ENCODE measurements at places on chromosomes 1 and 21.

GRCh38 chr1:16134066-16134801 lies 21.6 kb downstream of the EPHA2 start:
- DNase-seq: no peak

- peak; percentile 93 for DNase-seq
These were observed 62.7 kb downstream of the SKI start for GRCh38 chr1:2290595-2291510.

GRCh38 chr1:27339213-27339612 lies 2.6 kb upstream of the SYTL1 start:
- no peak for DNase-seq

DNA sequence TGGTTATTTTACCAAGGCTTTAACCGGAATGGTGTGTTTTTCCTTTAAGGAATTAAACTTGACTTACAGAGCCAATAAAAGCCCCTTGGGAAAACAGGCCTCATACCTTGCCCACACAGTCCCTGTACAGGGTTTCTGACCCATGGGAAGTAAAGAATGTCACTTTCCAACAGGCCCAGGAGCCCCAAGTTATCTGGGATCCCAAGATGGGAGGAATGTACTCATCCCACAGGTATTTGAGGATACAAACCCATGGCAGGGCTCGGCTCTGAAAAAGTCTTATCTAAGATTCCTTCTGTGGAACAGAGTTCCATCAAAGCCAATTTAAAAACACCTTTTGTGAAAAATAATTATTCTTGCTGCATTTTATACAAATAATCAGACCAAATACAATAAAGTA lies 15.3 kb upstream of the COX20 start:
- no peak for DNase-seq

GRCh38 chr1:201110138-201110537 lies 2.1 kb downstream of the CACNA1S start:
- no peak for DNase-seq

- no peak for DNase-seq
These were observed 41.2 kb downstream of the TNR start for GRCh38 chr1:175702079-175702795.

GRCh38 chr1:21706151-21706835 lies 37.1 kb upstream of the RAP1GAP start:
- DNase-seq: no peak

DNA sequence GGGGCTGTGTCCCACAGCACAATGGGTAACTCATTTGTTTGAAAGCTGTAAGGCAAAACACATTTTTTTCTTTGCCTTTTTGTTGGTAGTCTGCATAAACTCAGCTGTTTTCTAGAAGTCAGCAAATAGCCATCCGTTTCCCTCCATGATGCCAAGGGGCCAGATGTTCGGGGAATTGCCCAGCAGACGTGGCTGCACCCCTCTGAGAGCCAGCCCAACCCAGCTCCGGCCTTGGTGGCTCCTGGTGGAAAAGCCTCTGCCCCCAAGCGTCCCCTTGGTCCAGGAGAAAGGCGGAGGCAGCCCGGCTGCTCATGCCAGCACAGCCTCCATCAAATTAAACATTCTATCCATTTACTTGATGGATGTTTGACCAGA lies 58.4 kb upstream of the ADARB1 start:
- DNase-seq: no peak

- DNase-seq: no peak
These were observed 48.0 kb upstream of the GRIK1 start for GRCh38 chr21:29987762-29988161.

GRCh38 chr21:42527489-42528158 lies 14.0 kb downstream of the SLC37A1 start:
- peak; percentile 61 for DNase-seq

- no peak for DNase-seq
These were observed 198.3 kb downstream of the DUSP10 start for GRCh38 chr1:221543529-221544120.

- no peak for DNase-seq
These were observed 78.7 kb upstream of the RUNX1 start for GRCh38 chr21:35127851-35128250.

GRCh38 chr1:10152709-10153284 lies 57.6 kb upstream of the KIF1B start:
- no peak for DNase-seq

GRCh38 chr1:243316366-243316989 lies 60.6 kb downstream of the SDCCAG8 start:
- no peak for DNase-seq

DNA sequence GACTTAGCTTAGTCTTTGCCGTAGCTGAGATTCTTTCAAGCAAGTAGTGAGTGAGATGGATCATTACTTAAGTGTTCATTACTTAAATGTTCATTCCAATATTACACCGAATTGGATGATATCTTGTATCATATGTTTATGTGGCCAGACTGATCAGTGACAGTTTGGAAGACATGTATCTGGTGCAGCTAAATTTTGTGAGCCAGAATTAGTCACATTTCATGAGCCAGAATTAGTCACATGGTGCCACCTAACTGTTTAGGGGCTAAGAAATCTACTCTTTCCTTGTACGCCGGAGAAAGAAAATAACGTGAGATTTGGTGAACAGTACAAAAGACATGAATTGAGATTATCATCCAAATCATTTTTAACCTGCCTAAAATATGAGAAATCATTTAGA lies 355.6 kb downstream of the USP25 start:
- no peak for DNase-seq

DNA sequence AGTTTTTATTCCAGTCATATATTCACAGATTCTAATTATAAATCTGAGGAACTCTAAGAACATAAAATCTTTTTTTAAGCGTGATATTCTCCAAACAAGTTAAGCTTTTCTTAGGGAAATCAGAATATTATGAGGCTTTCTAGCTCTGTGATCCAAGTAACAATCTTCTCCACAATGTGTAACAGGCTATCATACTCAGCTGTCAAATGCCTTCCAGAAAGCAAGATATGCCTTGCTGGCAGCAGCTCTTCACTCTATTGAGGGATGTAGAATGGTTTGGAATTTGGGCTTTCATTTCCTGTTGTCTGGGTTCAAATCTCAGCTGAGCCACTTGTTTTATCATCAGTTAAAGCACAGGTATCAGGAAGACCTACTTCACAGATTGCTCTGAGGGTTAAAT lies 446.5 kb downstream of the PTBP2 start:
- DNase-seq: no peak

DNA sequence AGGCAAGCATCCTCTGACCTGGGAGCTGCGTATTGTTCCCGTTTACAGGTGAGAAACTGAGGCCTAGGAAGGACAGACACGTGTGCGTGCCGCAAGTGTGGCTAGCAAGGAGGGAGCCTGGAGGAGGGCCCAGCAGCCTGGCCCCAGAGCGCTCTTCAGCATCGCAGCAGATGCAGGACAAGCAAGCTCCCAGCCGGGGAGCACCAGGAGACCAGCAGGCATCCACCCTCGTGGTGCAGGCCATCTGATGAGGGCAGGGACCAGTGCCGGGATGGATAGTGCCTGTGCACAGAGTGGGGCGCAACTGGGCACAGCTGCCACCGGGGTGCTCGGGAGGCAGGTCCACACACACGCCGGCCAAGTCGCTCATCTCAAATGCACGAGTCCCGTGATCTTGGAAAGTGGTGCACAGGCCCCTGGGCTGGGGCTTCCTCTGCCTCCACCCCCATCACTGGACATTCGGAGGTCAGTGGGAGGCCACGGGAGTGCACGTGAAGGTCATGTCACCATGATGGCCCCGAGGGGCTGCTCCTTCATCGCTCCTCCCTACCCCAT lies 55.1 kb downstream of the COL18A1 start:
- no peak for DNase-seq

DNA sequence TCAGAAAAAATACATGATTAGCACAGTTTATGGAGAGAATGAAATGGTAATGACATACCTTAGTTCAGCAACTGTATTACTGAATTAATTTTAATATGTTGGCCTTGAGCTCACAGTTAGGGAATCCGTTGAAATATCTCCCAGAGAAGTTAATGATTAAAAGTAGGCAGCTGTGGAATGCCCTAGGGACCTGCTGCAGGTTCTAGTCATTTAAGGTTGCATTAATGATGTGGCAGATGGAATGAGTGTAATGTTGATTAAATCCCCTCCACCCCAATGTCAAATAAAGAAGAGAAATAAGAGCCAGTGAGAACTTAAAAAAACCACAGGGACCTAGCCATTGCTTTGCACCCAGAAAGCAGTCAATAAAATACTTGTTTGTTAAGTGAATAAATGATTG lies 40.3 kb upstream of the TRIM45 start:
- no peak for DNase-seq

- no peak for DNase-seq
These were observed 55.6 kb upstream of the ADAR start for GRCh38 chr1:154663471-154664060.

GRCh38 chr21:45012662-45013259 lies 61.6 kb upstream of the ADARB1 start:
- DNase-seq: no peak

GRCh38 chr1:73801912-73802429 lies 396.0 kb downstream of the LRRIQ3 start:
- DNase-seq: no peak

- no peak for DNase-seq
These were observed 97.1 kb downstream of the PLPPR4 start for GRCh38 chr1:99361406-99361805.

DNA sequence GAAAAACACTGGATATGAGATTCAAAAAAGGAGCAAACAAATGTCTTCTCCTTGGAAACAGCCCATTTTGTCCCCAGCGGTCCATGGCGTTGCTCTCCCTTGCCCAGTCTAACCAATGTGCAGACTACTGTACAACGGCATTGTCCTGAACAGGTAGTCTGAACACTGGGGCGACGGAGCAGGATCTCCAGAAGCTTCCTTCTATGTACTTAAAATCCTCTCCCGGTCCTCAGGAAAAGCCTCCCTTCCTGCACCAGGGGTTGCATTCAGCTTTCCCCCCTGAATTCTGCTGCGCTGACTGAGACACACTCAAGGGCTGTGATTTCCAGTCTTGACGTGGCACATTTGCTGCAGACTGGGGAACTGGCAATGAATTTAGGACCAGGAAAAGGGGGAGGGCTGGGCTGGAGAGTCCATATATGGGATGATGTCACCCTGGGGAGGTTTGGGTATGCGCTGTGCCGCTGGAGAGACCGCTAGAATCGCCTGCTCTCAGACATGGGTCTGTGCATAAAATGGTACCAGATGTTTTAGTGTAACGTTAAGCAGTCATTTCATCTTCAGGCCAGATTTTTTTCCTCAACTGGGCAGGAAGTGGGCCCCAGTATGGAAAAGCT lies 275.9 kb upstream of the C1orf105 start:
- DNase-seq: peak; percentile 96

DNA sequence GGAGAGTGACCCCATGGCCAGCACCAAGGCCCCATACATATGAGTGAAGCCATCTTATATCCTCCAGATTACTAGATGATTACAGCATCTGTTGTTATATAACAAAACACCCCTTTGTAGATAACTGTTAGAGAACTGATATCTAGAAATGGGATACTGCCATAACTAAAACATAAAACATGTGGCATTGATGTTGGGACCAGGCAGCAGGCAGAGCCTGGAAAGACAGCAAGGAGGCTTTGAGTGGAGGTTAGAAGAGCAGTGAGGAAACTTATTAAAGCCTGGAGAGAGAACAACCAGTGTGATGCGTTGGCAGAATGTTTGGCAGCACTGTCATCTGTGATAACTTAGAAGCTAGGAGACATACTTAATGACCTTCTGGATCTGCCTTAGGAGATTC lies 5.5 kb upstream of the ZMYM6 start:
- DNase-seq: no peak

DNA sequence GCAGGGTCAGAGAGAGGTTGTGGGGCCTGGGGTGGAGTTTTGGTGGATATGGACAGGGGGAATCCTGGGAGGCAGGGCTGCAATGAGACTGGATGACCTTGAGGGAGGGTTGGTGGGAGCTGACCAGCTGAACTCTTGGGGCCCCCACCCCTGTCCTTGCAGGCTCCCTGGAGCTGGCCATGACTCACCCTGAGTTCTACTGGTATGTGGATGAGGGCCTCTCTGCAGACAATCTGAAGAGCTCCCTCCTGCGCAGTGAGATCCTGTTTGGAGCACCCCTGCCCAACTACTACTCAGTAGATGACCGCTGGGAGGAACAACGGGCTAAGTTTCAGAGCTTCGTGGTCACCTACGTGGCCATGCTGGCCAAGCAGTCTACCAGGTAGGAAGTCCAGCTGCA lies 23.6 kb downstream of the DISP3 start:
- no peak for DNase-seq

GRCh38 chr1:209030454-209031167 lies 552.9 kb upstream of the CAMK1G start:
- no peak for DNase-seq

GRCh38 chr1:110089561-110090275 lies 19.2 kb upstream of the ALX3 start:
- DNase-seq: no peak

GRCh38 chr1:111275079-111275478 lies 15.6 kb upstream of the CHIA start:
- no peak for DNase-seq

- DNase-seq: no peak
These were observed 65.2 kb downstream of the TRIM11 start for GRCh38 chr1:228341450-228341813.

DNA sequence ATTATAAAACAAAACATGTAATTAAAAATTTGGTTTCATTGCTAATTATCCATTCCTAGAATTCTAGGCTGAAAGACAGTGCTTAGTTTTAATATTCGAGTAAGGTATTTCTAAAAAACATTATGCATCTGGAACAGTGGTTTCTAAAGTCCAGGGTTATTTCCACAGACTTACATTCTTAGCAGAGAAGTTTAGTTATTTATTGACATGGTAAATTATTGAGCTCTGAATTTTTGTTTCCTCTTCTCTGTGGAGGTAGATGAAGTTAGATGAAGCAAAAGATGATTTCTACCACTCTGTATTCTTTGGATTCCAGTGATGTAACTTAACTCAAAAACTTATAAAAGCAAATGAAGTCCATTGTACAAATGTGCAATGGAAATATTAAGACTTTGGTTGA lies 709.4 kb downstream of the MRPL39 start:
- no peak for DNase-seq

DNA sequence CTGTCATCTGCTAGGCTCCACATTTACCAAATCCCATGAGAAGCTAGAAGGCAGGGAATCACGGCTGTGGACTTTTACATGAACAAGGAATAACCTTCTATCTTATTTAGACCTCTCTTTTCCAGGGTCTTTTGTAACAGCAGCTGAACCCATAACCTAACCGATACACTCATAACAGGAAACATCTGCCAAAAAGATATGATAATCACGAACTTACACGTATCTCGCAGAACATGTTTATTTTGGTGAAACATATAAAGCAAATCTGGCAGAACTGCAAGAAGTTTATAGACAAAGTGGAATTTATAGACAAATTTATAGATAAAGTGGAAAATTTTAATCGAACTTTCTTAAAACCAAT lies 20.4 kb downstream of the TINAGL1 start:
- DNase-seq: no peak

GRCh38 chr1:90579212-90579802 lies 137.8 kb downstream of the BARHL2 start:
- no peak for DNase-seq

GRCh38 chr1:39538531-39539251 lies 37.9 kb downstream of the PABPC4 start:
- no peak for DNase-seq

DNA sequence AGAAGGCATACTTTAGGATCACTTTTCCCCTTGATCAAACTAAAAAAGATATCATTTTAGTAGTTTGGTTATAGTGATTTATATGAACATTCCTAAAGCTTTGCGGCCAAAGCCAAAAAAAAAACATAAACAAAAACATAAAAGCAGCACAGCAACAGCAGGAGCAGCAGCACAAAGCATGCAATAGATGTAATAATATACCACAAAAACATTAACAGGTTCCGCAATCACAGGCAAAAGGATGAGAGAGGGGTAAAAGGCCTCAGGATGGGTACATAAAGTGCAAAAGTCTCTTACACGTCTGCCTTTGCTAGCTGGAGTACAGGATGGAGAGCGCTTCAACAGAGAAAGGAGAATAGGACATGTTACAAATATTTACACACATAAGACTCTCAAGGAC lies 119.0 kb downstream of the COQ8A start:
- no peak for DNase-seq

Measured in coronary artery (tissue), 2 donors.